ENCODE measurements at places on chromosomes 5 and 9.

DNA sequence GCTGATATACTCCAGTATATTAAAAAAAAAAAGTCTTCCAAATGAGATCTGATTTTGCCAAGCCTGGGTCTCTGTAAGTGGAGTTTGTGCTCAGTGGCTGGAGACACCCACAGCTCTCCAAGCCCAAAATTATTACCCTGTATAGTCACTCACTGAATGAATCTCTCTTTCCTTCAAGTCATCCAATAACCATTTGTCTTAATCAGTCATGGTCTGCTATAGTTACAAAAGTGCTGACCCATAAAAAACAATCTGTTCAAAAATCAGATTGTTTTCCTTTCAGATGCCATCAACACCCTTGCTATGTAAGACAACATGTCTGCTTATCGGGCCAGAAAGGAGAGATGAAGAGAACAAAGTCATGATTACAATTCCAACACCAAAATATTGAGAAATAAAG, 159.4 kb upstream of the FST start:
- DNase-seq = no peak

DNA sequence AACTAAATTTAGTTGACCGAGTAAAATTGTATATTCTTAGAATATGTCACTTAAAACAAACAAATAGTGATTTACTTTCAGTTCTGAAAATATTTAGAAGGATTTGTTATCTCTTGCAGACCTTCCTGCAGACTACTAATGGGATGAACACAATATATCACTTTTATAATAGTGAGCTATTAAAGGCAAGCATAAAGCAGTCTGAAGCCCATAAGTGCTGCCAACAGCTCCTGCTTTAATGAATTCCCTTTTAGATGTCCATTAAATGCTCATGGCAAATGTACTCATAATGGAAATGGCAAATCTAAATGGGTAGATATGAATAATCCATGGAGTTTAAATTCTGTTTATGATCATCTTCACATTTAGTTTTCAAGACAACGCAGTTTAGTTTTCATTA, 170.2 kb downstream of the RANBP17 start:
- DNase-seq = no peak

DNA sequence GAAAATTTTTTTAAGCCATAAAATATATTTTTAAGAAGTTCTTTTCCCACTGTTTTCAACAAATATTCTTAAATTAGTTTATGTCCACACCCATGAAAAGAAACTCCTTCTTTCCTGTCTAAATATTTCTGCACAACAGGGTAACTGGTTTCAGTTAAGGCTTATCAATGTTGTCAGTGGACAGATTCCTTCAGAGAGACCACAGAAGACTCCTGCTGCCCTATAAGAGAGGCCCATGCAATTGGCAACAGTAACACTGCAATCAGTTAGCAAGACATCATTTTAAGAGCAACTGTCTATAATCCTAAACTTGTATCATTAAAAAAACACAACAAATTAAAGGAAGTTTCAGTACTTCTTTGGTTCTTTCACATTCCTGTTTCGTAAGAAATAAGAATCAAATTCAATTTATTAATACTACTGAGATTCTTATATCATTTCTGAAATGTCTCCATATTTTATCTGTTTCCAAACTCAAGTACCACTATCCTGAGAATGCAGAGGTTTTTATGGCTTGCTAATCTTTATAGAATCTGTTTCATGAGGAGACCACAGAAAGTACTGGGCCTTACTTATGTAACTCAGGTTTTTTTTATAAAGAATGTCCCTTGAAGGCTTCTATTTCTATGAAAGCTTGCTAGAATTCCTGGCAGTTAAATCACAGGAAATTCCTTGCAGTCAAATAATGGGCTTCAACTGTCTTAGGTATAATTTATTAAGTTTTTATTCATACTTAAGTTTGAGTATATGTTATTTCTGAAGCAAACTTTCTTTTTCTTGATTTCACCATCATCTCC, 240.2 kb downstream of the RFX3 start:
- no peak for DNase-seq

DNA sequence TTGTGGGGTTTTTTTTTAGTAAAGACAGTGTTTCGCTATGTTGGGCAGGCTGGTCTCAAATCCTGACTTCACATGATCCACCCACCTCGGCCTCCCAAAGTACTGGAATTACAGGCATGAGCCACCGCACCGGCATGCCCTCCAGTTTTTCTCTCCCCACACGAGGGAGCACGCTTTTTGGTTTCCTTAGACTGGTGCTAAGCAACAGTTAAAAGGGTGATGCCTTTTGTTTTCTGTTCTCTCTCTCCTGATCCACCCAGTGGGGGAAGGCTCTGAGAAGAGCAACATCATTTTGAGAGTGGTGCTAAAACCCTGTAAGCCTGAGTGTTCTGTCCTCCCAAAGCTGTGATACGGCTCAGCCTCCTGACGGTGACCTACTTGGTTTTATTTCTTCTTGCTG, 146.6 kb downstream of the MAN2A1 start:
- DNase-seq = no peak

DNA sequence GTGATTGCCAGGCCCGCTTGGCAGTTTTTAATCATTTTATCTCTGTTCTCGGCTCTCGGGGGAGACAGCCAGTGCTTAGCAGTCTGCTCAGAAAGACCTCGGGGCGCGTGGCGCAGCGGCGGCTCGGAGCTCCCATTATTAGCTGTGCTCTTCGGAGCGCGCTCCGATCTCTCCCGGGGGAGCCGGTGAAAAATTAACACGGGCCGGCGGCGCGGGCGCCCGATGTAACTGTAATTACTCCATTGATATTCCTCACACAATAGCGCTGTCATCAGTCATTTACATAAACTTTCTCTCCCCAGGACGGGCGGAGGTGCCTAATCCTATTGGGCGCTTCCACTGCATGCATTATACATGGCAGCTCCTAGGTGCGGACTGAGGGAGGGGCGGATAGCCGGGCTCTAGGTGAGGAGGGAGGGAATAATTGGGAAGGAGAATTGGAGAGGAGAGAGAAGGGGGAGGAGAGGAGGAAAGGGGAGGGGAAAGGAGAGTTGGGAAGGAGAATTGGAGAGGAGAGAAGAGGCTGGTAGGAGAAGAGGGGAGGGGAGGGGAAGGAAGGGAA, 24.9 kb downstream of the LMX1B start:
- DNase-seq = no peak

DNA sequence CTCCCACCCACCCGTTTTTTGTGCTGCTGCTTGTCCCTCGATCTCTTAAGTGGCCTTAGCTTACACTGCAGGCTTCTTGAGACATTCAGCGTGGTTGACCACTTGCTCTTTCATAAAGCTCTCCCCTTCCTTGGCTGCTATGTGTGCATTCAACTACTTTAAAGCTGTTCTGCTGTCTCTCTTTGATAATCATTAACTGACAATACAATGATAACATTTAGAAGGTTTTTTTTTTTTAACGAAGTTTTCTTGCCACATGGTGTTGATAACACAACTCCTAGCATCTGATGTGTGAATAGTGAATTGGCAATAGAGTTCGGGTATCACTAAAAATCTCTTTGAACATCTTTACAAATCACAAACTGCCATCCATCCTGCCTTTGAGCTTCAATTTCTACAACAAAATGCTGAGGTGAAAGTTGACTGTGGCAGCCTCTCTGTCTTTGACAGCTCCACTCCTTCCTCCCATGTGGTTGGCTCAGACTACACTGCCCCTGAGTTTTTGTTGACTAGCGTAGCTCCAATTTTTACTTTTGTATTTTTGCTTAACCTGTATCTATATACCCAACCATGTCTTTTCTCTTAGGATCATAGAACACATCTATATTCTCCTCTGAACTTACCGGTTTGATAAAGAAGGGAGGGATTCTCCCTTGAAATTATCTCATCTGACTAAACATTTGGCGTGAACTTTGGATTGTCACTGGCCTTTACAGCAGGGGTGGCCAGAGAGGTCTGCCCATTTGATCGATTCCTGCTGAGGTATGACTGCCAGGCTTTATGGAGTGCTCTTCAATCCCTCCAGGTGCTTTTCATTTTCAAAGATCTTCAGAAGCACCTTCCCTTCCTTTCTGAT, 409.4 kb upstream of the CD180 start:
- DNase-seq = no peak

- no peak for DNase-seq
These were observed 32.6 kb upstream of the TMEM250 start for GRCh38 chr9:136151214-136151804.

GRCh38 chr5:28523888-28524635, 1485.7 kb upstream of the CDH9 start:
- no peak for DNase-seq

DNA sequence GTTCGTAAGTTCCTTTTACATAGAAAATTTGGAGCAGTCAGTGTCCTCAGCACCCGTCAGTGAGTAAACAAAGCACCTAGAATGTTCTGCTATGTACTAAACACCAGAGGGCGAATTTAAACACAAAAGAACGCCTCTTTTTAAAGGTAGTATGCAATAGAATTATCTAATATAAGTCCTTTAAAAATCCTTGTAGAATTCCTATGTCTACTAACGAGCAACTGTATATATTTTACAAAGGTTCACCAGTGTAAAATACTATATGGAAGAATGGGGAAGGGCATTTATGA, 499 bp upstream of the TMEM232 start:
- peak; percentile 46 for DNase-seq

GRCh38 chr9:118455788-118456187, 751.6 kb downstream of the TLR4 start:
- DNase-seq = no peak

GRCh38 chr9:137034709-137035506, 3.0 kb upstream of the FUT7 start:
- peak; percentile 87 for DNase-seq

- DNase-seq = no peak
These were observed 48.8 kb upstream of the GOLPH3 start for GRCh38 chr5:32222723-32223470.

DNA sequence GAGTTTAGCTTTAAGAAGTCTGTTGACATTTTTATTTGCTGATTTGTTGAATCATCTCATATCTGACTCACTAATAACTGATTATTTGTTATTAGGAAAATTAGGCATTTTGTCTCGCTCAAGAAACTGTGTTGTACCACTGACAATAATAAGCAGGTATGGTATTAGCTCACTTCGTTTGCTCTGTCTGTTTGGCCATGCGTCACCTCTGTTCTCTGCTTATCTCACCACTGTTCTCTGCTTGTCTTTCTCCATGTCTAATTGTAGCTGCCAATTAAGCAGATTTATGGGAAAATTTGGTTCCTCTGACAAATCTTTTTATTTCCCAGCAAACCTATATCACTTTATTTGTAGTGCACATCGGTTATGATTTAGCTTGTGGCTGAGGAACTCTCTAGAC, 138.9 kb downstream of the WDR41 start:
- DNase-seq = no peak

DNA sequence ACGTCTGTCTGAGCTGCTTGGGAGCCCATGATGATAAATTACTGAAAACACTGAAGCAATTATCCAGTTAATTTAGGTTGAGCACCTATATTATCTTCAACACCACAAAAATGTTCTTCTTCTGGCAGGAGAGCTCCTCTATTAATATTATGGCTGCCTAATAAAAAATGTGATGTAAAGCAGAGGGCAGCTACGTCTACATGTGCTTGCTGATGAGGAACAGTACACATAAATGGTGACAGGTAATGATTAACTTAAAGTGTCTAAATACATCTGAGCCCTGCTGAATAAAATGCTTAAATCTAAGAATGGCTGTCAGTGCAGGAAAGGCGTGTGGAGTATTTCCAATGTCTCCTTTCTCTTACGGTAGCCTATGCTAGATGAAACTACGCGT, 131.3 kb upstream of the NR3C1 start:
- DNase-seq = no peak

GRCh38 chr5:169022718-169023117, 278.2 kb downstream of the SLIT3 start:
- peak; percentile 7 for DNase-seq
